KBM-7 (cell line): ENCODE measurements at places on chromosomes 12 and 14.

GRCh38 chr12:131637986-131638385 is 72.9 kb upstream of the SFSWAP start:
- no peak for DNase-seq

GRCh38 chr12:56160193-56160763 is 2.1 kb downstream of the MYL6 start:
- peak; percentile 16 for DNase-seq

DNA sequence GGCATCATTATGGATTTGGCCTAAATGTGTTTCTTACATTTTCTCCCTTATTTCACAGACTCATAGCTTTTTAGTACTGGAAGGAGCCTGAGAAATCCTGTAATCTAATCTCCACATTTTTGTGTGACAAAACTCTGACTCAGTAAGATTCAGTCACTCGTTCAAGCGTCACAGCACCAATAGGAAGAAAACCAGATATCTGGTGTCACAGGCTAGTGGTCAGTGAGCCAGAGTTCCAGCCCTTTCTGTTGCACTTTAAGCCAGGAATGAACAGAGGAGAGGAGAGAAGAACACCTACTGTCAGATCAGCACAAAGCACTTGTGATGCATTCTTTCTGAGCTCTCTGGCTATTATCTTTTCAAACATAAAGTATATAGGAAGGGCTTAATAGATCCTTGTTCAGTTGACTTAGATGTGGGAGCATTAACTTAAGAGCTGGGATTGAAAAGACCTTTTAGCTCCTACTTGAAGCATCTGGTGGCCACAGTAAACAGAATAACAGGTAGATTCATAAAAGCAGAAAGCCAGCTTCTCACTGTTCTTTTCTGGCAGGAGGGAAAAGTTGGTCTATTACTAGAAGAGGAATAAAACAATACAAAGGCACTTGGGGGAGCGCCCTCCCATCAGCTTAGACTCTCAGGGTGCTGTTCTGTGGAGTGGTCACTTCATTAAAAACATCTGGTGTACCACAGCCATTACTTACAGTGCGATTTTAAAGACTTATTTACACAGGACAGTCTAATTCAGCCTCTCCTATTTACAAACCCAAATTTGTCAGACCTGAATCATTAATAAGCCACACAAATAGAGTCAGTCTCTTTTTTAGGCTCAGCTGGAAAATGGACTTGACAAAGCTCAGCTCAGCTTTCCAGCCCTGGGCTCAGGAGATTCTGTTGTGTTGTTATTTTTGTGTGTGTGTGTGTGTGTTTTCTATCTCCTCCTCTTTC is 12.2 kb upstream of the NID2 start:
- no peak for DNase-seq

DNA sequence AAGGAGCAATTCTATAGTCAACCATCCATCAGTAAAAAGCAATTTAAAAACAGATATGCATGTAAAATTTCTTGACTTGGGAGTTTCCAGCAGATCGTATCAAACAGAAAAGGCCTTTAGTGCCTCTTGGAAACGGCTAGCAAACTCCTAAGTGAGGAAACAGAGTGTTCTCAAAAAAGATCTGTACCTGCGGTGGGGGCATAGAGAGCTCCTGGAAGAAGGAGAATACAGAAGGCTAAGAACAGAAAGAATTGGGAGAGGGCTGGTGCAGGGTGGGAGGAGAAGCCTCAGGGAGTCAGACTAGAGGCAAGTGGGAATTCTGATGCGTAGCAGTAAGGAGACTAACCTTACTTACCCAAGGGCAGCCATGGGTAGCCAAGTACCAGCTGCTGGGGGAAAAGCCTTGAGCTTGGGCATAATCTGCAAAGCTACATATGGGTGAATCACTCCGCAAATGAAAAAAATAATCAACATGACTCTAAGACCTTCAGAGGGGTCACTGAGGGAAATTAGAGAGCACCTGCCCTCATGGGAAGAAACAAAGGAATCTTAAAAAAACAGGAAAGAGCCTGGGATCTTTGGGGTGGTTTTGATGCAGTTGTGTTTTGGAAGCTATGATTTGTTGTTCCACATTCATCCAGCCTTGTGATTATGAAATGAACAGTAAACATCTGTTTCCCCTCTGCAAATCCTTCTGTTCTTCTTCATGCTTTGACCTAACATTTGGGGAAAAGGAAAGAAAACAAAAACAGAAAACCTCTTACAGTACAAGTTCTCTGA is 10.4 kb downstream of the RHOJ start:
- DNase-seq = no peak

GRCh38 chr12:3341594-3341993 is 149.4 kb upstream of the PRMT8 start:
- no peak for DNase-seq

DNA sequence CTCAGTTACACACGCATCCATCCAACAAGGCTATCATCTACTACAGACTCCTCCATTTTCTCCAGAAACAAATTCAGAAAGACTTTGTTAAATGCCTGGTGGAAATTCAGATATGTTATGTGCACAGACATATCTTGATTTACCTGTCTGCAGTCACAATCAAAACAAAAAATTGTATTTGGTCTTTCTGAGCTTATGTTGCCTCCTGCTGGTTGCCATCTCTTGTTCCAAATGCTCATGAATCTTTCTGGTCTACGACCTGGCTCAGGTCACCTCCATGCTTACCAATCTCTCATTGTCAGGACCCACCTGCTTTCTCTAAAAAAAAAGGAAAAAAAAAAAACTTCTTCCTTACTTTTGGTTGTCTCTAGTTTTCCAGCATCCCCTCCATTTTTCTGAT is 169.2 kb upstream of the PLXNC1 start:
- DNase-seq = peak; percentile 63

DNA sequence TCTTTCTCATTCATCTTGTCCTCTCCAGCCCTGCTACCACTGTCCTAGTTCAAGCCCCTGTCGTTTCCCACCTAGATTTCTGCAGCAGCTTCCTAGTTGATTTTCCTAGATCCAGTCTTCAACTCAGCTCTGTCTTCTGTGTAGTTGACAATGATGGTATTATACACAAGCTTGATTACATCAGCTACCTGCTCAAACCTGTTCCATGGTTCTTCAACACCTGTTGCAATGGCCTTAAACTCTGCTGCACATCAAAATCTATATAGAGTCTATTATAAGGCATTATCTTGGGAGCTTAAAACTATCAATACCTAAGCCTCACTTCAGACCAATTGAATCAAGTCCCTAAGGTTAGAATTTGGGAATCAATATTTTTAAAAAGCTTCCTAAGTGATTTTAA is 71.7 kb upstream of the PELI2 start:
- no peak for DNase-seq

- no peak for DNase-seq
These were observed 7.5 kb upstream of the SAV1 start for GRCh38 chr14:50675597-50675996.

- no peak for DNase-seq
These were observed 19.9 kb upstream of the PHC1 start for GRCh38 chr12:8894378-8894777.

DNA sequence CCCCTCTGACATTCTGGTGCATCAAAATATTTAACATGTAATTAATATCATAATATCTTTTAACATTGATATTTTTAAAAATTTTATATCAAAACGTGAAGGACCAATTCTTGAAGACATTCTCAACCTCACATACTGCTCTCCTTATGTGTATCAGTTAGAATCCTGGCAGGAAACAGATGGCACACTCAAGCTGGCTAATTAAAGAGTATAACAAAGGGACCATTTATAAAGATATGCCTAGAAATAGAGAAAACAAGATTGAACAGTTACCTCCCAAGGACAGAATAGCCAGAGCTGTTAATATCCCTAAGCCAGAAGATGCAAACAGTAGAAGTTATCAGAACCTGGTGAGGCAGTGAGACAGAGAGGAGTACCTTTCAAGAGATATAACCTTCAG is 368.7 kb downstream of the NELL2 start:
- DNase-seq = no peak

DNA sequence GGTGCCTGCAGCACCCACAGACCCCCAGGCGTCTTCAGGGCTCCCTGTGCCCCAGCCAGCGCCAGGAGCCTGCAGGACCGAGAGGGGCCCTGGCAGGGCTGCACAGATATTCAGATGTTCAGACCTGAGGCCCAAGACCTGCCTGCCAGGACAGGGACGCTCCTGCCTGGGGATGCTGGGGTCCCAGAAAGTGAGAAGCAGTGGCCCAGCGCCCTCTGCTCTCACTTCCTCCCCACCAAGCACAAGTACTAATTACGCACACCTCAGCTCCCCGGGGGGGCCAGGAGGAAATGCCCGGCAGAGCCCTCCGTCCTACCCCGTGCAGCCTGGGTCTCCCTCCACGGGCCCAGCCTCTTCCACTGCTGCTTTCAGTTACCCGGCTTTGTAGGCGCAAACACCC is 28.8 kb upstream of the INF2 start:
- no peak for DNase-seq

GRCh38 chr12:38892087-38892786 is 13.2 kb downstream of the CPNE8 start:
- DNase-seq = no peak

DNA sequence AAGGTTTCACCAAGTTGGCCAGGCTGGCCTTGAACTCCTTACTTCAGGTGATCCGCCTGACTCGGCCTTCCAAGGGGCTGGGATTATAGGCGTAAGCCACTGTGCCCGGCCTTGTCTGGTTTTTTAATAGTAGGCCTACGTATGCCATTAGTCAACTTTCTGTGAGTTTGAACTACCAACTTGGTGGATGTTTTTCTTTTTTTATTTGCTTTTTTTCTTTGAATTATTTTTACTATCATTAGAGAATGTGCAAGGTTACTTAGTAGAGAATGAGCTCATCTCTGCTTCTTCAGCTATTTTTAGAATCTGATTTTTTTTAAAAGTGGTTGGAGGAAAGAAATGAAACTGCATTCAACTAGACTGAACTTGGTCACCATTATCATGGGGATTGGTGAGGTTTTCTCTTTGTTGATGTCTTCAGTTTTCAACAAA is 51.4 kb downstream of the HMGA2 start:
- DNase-seq = no peak

DNA sequence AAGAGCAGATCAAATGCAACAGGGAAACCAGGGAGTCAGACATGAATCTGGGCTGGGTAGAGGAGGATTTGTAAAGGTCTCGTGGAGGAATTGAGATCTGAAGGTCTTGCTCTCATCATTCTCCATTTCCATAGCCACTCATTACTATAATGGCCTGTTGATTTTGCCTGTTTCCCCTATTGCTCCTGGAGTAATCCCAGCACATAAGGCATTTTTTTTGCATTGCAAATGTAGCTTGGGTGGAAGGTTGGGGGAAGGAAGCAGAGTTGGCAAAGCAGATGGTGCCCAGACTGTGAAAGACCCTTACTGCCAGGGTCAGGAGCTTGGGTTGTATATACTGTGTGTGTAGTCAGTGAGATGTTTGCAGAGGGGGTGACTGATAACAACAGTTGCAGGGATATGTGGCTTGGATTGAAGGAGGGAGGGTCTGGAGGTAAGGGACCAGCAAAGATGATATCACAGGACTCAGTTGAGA is 116.0 kb downstream of the TTC6 start:
- no peak for DNase-seq

DNA sequence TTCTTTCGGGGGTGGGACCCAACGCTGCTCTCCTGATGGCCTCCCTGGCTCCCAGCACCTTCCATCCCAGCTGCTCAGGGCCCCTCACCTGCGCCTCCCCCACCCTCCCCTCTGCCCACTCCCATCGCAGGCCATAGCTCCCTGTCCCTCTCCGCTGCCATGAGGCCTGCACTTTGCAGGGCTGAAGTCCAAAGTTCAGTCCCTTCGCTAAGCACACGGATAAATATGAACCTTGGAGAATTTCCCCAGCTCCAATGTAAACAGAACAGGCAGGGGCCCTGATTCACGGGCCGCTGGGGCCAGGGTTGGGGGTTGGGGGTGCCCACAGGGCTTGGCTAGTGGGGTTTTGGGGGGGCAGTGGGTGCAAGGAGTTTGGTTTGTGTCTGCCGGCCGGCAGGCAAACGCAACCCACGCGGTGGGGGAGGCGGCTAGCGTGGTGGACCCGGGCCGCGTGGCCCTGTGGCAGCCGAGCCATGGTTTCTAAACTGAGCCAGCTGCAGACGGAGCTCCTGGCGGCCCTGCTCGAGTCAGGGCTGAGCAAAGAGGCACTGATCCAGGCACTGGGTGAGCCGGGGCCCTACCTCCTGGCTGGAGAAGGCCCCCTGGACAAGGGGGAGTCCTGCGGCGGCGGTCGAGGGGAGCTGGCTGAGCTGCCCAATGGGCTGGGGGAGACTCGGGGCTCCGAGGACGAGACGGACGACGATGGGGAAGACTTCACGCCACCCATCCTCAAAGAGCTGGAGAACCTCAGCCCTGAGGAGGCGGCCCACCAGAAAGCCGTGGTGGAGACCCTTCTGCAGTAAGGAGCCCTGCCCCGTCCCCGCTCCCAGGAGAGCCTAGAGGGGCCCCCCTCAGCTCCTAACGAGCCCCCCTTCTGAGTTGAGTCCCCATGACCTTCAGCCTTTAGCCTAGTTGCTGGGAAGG is at the start of gene HNF1A:
HNF1A (plus strand) TSS at position 248 of the 924 bp plus-strand sequence; CDS start at position 474, 226 bp downstream.
- no peak for DNase-seq

DNA sequence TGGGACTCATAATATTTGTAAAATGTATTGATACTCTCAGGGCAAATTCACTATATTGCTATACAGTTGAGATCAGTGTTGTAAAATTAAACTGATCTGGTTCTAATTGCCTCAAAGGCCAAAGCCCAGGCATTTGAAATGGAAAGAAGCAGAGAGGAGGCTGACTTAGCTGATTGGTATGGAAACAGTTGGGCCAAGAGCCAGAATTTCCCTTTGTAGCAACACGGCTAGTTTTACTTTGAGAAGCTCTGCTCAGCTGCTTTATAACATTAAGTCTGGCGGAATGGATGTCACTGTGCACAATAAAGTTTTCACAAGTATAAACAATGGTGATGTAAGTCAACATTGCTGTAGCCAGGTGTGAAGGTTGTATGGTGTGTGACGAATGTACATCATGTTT is 186.4 kb downstream of the MSRB3 start:
- no peak for DNase-seq

- no peak for DNase-seq
These were observed 6.5 kb upstream of the CIPC start for GRCh38 chr14:77091518-77091917.

GRCh38 chr14:57933349-57933748 is 67.5 kb upstream of the SLC35F4 start:
- DNase-seq = no peak

DNA sequence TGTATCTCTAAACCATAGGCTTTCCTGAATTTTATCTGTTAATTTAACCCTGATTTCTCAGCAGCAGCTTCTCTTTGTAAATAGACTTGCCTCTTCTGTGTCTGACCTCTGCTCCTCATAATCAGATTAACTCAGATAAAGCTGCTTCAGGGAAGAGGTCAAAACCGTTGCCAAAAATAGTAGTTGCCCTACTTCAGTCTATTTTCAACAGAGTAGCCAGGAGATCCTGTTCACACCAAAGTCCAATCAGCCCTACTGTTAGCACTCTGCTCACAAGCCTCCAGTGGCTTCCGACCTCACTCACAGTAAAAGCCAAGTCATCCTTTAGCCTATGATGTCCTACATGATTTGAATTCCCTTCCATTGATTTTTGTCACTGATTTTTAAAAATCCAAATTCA is 258.4 kb downstream of the PPFIA2 start:
- DNase-seq = no peak
